ENCODE measurements at places on chromosomes 11 and 22.

- no peak for DNase-seq
Observed at GRCh38 chr11:112625814-112626213, 335.4 kb upstream of the NCAM1 start.

- DNase-seq: peak; percentile 41
Observed at GRCh38 chr11:13776134-13776815, 107.8 kb downstream of the FAR1 start.

DNA sequence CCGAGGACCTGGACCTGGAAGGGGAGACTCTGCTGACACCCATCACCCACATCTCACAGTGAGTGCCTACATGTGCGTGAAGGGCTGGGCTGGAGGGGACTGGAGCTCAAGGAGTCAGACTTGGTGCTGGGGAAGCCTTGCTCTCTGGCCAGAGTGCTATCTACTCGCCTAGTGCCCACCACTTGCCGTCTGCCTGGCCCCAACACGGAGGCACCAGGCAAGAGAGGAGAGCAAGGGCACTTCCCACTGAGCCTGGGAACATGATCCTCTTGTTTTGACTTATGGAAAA, 37.8 kb downstream of the KCNQ1OT1 start:
- DNase-seq: no peak

GRCh38 chr11:12086271-12087074, 23.9 kb upstream of the MICAL2 start:
- DNase-seq: no peak

- no peak for DNase-seq
Observed at GRCh38 chr11:73167363-73167954, 25.3 kb upstream of the FCHSD2 start.

DNA sequence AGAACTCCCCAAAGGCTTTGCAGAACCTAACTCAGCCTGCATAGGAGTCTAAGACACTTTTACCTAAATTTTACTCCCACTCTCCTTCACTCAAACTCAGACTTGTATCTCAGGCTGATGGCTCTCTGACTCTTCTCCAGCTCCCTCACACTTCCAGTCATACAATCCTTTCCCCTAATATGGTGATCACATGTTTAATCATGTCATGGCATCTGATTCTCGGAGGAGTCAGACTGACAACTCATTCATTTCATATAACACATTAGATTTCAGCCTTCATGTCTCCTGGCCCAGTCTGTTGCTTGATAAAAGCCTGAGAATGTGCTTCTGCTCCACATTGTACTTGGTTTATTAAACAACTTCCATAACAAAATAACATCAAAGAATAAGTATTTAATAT, 1503.9 kb upstream of the TENM4 start:
- DNase-seq: no peak

GRCh38 chr11:104043142-104043541, 6.7 kb downstream of the DDI1 start:
- no peak for DNase-seq

DNA sequence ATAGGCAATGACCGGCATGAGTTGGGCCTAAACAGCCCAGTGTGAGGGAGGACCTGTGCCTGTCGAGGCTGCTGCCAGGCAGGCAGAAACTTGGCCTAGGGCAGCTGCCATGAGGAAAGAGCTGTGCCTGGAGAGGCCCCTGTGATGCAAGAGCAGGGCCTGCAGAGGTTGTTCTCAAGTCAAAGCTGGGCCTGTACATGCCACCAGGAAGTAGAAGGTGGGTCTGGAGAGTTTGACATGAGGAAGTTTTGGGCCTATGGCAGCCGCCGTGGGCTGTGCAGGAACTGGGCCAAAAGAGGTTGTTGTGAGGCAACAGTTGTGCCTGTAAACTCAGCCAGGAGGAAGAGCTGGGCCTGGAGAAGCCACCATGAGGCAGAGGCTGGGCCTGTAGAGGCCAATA, 43.2 kb downstream of the OR4C45 start:
- no peak for DNase-seq

GRCh38 chr22:35477911-35478582, 62.6 kb upstream of the RASD2 start:
- DNase-seq: no peak

DNA sequence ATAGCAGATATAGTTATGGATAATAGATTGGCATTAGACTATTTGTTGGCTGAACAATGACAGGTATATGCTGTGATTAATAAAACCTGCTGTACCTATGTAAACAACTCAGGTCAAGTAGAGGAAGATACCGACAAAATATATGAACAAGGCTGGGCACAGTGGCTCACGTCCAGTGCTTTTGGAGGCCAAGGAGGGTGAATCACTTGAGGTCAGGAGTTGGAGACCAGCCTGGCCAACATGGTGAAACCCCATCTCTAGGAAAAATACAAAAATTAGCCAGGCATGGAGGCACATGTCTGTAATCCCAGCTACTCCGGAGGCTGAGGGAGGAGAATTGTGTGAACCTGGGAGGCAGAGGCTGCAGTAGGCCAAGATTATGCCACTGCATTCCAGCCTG, 14.0 kb upstream of the CHKA start:
- DNase-seq: no peak

GRCh38 chr22:37254867-37255233, 10.8 kb upstream of the RAC2 start:
- no peak for DNase-seq

DNA sequence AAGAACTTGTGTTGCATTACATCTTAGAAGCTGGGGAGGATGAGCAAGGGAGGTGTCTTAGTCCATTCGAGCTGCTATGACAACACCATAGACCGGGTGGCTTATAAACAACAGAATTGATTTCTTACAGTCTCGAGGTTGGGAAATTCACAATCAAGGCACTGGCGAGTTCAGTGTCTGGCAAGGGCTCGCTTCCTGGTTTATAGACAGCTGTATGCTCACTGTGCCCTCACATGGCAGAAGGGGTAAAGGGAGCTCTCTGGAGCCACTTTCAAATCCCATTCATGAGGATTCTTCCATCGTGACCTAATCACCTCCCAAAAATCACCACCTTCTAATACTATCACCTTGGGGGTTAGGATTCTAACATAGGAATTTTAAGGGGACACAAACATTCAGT, 150.0 kb upstream of the NECTIN1 start:
- DNase-seq: no peak

- DNase-seq: no peak
Observed at GRCh38 chr11:3831378-3832239, 9.2 kb downstream of the RHOG start.

DNA sequence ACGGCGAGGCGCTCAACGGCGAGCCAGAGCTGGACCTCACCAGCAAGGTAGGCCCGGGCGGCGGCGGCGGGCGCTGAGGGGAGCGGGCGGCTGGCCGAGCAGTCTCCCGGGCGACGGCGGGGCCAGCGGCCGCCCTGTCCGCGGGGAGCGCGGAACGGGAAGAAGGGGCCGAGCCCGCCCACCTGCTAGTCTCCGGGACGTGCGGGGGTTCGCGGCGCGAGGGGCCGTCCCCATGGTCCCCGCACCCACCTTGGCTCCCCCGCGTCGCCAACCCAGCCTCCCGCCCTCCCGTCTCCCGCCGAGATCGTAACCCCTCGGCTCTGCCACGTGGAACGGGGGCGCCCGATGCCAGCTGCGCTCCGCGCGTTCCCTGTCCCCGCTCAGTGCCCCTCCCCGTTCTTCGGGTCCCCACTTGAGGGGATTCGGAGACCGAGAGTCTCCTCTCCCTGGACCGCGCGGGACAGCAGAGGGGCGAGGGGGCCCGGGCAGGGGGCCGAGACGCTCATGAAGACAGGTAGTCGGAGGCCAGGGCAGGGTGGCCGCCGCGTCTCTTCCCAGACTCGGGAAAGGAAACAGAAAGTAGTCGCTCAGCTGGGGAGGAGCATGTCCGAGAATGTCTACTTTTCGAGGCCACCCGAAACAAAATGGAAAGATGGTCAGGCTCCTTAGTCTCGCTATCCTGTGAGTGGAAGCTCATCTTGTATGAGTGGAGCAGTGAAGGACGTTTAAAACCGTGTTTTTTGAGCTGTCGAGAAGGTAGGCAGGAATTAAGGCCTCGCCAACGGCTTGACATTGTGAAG, 557 bp downstream of the GTPBP1 start:
- no peak for DNase-seq

- no peak for DNase-seq
Observed at GRCh38 chr11:34335331-34335730, 22.5 kb downstream of the ABTB2 start.

DNA sequence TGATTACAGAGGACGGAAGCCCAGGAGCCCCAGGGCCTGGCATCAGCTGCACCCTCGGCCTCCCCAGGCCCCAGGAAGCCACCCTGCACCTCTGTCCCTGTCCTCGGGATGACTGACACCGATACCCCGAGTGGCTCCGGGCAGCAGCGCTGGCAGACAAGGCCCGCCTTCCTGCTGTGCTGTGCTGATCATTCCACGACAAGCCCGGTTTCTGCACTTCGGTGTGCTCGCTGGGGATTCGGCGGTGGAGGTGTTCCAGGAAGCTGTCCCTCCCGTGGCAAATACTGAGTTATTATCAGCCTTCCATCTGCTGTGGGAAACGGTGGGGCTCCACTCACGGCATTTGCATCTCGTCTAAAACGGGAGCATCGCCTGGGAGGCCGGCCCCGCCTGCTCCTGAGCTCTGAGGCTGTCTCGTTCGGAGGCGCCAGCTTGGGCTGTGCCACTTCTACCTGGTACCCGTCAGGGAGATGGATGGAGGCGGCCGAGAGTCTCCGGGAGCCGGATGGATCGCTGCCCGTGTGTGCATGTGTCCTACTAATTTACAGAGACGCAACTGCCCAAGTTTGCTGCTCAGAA, 506.1 kb downstream of the BRD1 start:
- DNase-seq: no peak

DNA sequence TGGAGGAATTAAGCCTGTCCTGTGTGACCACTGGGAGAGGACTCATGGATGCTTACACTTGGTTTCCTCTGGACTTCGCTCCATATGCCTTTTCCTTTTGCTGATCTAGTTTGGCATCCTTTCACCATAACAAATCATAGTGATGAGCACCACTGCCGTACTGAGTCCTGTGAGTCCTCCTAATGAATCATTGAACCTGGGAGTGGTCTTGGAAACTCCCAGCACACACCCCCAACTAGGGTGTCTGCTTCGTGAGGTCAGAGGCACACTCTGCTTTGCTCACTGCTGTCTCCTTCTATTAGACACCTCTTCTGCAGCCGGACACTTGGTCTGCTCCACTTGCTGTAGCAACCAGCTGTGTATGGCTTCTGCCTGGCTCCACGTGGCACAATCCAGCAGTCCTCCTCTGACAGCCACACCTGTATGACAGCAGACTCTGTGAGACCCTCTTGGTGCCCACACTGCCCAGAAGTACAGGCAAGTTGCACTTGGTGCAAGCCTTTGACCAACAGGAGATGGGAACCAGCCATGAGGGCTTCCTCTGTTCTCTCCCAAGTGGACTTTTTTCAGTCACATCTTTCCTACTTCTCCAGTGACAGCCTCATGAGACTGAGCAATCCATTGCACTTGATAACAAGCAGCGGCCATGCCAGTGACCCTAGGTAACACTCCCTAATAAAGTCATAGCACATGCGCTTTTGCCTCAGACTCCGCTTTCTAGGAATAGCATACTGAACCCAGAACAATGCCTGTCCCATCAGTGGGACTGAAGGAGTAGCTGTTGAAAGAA, 65.0 kb upstream of the HMGXB4 start:
- no peak for DNase-seq

- no peak for DNase-seq
Observed at GRCh38 chr11:65047581-65048422, 6.8 kb downstream of the SAC3D1 start.

DNA sequence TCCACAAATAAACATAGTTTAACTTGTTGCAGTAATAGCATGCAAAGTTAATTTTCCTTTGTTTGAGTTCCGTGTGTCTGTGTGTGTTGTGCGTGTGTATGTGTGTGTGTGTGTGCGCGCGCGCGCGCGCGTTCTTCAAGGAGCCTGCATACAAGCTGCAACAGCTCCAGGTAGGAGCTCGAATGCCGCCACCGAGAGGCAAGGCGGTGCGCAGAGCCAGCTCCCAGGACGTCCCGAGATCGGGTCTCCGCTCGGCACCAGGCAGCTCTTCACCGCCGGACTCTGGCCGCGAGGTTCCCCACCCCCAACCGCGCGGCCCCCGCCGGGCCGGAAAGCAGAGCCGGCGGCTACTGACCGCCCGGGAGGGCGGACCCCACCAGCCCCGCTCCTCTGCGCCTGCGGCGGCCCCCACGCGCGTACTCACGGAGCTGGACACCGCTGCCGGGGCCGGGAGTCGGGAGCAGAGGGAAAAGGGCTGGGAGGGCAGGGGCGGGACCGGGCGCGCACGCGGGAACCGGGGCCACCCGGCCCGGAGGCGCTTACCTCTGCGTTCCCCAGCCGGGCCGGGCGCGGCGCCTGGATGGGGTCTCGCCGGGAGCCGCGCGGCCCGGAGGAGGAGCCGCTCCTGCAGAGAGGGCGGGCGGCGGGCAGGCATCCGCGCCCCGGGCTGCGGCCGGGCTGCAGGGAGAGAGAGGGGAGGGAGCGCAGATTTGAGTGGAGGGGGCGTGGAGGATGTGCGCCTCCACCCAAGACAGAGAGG, 40.4 kb upstream of the AKIP1 start:
- no peak for DNase-seq
